NCI-H2171 treated with DMSO at 0.1 percent for 48 hours (cell line): ENCODE measurements at places on chromosomes 2 and 18.

DNA sequence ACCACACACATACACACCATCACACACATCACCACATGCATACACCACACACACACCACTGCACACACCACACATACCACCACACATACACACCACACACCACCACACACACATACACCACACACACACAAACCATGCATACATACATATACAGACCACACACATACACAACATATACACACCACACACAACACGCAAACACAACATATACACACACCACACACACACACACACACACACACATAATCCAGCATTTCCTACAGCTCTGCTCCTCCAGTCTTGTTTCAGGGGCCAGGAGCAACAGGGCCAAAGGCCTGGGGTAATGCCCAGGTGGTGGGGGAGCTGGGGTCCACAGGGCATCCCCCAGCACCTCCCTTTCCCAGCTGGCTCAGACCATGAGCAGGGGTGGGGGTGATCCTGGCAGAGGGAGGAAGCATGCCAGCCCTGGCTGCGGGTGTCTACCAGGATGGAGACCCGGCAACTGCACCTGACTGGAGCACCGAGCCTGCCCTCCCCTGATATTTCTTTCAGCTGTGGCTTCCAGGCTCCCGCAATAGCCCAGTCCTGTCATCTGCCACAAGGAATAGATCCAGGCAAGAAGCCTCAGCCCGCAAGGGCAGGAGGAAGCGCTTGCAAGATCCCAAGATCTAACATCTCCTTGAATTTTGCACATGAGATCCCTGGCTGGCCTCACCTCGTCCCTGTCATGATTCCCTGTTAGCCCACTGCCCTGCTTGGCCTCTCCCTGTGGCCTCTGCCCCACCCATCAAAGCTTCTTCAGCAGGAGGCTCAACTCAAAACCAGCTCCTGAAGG lies 196.9 kb downstream of the TNS1 start:
- no peak for DNase-seq

- DNase-seq, result no peak
These were observed 427.7 kb downstream of the CDH2 start for GRCh38 chr18:27749194-27749593.

DNA sequence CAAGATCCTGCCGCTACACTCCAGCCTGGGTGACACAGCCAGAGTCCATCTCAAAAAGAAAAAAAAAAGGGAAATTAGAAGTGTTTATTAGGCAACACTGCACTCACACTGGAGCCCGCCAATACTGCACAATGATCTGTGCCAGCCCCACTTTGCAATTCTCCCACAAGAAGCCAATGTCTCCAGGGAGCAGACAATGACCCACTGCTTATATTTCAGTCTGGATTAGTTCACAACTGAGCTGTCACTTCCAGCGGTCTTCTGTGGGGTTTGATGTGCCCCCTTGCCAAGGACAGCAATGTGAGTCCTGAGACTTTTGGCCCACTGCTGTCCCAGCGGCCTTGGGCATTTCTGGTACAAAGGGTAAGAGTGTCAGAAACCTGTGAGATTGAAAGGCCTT lies 85.6 kb upstream of the PPM1B start:
- no peak for DNase-seq

DNA sequence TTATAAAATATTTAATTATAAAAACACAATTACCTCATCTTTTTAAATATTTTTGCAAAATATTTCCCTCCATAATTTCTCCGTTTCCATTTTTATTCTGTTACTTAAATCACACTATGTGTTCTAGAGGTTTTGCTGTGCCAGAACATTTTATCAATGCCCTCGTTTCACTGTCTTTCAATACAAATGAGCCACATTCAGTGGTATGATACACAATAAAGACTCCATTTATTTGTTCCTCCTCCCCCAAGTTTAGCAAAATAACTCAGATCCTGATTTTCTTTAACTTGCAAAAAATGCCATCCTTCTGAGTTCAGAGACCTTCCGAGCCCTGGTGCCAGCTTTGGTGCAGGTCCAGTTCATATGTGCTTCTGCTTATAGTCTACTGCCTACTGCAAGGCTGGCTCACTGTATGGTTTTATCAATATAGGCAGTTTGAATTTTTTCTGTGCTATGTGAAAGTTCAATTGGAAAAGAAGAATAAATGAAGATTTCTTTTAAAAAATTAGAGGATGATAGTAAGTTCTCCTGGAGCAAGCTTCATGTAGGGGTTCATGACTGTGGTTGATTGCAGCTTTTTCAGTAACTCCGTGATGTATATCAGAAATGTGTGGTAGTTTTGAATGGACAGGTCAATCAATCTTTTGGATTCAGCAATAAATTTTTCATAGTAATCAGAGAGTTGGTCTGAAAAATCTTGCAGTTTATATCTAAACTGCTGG lies 42.5 kb downstream of the APOB start:
- no peak for DNase-seq

GRCh38 chr2:184053326-184053725 lies 545.0 kb upstream of the ZNF804A start:
- no peak for DNase-seq

DNA sequence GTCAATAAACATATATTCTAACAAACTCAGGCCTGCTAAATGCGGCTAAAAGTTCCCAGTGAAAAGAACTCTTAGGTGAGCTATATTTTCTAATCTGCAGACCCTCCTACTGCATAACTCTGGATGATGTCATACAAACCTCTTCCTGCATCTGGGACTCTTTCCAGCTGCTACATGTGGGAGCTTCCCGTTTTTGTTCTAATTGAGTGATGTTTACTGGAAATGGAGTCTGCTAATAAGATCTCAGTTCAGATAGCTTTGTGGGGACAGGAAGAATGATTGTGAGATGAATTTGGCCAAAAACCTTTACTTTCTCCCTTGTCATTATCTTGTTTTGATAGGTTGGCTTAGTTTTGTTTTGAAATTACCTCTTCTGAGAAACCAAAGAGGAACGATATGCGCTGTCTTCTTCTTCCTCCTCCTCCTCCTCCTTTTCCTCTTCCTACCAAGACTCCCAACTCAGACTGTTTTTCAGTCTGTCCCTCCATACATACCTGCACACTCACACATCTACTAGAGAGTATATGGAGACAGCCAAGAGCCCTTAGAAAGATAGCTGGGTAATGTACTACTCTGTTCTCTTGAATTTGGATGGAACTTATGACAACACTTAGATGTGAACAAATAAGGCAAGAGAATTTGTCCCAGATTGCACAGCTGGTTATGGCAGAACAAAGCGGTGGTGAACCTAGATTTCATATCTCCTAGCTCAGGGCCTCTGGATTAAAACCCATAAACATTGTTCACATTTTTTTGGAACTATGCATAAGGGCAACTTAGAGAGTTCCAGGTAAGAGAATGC lies 39.8 kb upstream of the AAK1 start:
- peak; percentile 16 for DNase-seq

GRCh38 chr2:176251928-176252327 lies 17.3 kb upstream of the MTX2 start:
- no peak for DNase-seq

- no peak for DNase-seq
These were observed 373.1 kb upstream of the FANCL start for GRCh38 chr2:58614219-58614618.

GRCh38 chr2:101124643-101125366 lies 26.4 kb downstream of the TBC1D8 start:
- DNase-seq, result no peak

DNA sequence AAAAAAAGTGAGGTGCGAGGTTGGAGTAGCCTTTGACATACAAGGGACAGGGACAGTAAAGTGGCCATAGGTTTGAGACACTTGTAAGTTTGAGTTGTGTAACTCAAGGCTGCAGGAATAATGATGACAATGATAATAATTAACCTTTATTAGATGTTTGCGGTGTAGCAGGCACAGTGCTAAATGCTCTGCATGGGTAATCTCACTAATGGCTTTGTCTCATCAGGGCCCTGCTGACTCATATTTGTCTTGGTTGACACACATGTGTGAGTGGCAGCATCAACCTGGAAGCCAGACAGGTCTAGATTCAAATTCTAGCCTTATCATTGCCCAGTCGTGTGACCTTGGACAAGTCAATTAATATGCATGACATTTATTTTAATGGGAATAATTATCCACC lies 126.2 kb downstream of the FSHR start:
- DNase-seq, result no peak
